Activated T-helper 1 cell treated with anti-CD3 and anti-CD28 coated beads, Interleukin-12 subunit alpha, Interleukin-12 subunit beta, Interleukin-2, Interleukin-4 antibody, amounts not matched to agents 30 ng/mL and 10 ng/mL and 1 ng/mL, durations not matched to agents 14 hours and 24 hours and 36 hours (primary cell): ENCODE measurements at places on chromosomes 7 and 10.

DNA sequence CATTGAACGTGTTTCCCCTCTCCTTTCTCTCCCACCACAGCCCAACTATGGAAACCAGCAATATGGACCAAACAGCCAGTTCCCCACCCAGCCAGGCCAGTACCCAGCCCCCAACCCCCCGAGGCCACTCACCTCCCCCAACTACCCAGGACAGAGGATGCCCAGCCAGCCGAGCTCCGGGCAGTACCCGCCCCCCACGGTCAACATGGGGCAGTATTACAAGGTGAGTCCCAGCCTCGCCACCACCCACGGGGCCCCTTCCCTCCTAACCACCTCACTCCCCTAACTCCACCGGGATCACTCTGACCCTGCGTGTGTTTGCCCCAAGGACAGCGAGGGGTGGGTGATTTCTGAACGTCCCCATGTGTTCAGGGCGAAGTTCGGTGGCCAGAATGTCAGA is 50.8 kb upstream of the PPIF start:
- peaks cover 59% of the 10 kb centered on the region for H3K36me3 ChIP-seq
- no peak overlapping the region for H3K27ac ChIP-seq
- no peak overlapping the region for H3K4me3 ChIP-seq
- no peak for DNase-seq
- no peaks in the 10 kb centered on the region for H3K27me3 ChIP-seq
- peaks cover 49% of the 10 kb centered on the region for H3K4me1 ChIP-seq

DNA sequence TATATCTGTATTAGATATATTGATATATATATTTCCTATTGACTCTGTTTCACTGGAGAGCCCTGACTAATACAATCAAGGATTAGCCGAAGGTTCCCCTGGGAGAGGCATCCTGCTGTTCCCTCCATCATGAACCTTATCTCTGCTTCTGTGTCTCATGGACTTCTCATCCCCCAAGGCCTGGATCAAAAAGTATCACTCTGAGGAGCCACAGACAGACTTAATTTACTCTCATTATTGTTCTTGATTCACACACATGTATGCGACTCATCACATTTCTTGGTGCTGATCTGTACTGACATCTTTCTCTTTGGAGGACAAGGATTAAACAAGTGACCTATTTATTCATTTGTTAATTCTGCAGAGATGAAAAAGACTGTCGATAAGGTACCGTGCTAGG is 550.2 kb downstream of the KCNMA1 start:
- H3K36me3 ChIP-seq, result no peaks in the 10 kb centered on the region
- no peak overlapping the region for H3K27ac ChIP-seq
- no peak overlapping the region for H3K4me3 ChIP-seq

DNA sequence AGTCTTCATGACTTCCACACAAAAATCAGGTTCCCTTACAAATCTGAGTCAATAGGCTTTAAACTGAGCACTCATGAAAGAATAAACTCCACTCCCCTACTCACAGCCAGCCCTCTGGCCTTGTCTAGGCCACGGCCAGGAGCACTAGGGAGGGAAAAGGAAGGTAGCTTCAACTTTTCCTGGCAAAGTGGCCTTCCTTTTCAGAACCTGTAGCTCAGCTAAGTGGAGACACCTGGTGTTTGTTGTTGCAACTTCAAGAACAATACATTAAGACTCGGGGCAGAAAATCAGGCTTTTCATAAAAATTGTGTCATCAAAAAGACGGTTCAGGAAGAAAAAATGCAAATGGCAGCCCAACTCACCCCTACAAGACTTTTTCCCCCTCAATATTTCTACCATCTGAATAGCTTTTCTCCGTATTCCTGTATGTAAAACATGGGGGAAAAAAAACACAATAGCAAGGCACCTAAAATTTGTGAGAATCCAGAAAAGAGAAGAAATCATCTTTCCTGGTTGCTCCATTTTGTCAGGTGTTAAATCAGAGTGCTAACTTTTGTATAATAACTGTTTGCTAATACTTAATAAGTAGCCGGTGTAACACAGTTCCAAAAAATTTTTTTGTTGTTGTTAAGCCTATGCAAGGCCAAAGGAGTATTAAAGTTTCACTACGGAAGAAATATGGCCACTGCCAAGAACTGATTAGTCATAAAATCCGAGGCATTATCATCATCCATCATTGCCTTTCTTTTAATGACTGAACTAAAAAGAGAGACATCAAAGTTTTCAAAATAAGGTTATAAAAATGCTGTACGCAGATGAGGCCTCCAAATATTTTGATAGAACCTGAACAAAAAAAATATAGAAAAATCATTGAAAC is 66.2 kb upstream of the ARID5B start:
- DNase-seq, result no peak
- no peak overlapping the region for H3K4me3 ChIP-seq
- H3K4me1 ChIP-seq, result peaks cover 13% of the 10 kb centered on the region
- H3K27ac ChIP-seq, result no peak overlapping the region
- H3K27me3 ChIP-seq, result no peaks in the 10 kb centered on the region

- peaks cover 63% of the 10 kb centered on the region for H3K27me3 ChIP-seq
- H3K4me3 ChIP-seq, result peak overlapping the region; percentile 30
- peaks cover 5% of the 10 kb centered on the region for H3K36me3 ChIP-seq
- DNase-seq, result no peak
Measured at GRCh38 chr7:43111630-43112458, 603 bp upstream of the HECW1 start.

GRCh38 chr10:122152544-122152943 is 118.6 kb upstream of the BTBD16 start:
- H3K27me3 ChIP-seq, result peaks cover 5% of the 10 kb centered on the region
- H3K27ac ChIP-seq, result no peak overlapping the region
- H3K4me3 ChIP-seq, result no peak overlapping the region
- H3K36me3 ChIP-seq, result no peaks in the 10 kb centered on the region
- no peaks in the 10 kb centered on the region for H3K4me1 ChIP-seq
- DNase-seq, result no peak

GRCh38 chr7:158976468-158976848 is 120.1 kb downstream of the DYNC2I1 start:
- H3K27ac ChIP-seq, result peak overlapping the region; percentile 89
- no peak for DNase-seq
- peaks cover 2% of the 10 kb centered on the region for H3K36me3 ChIP-seq
- H3K27me3 ChIP-seq, result no peaks in the 10 kb centered on the region

DNA sequence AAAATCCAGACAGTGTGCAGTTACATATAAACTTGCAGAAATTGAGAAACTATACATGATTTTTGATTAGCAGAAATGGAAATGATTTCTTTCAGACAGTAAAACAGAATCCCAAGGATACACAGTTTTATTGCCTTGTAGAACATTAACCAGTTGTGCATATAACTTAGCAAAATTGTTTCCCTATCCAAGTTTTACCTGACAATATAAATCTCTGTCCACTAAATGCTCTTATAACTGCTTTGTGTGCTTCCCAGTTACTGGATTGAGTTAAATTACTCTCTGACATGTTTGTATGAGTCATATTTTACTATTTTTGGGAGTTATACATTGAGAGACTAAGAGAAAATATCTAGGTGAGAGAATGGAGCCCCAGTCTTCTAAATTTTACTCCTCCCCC is 563.4 kb downstream of the SH2D4B start:
- no peak for DNase-seq
- no peak overlapping the region for H3K4me3 ChIP-seq
- H3K27ac ChIP-seq, result no peak overlapping the region

- no peak overlapping the region for H3K4me3 ChIP-seq
- no peaks in the 10 kb centered on the region for H3K36me3 ChIP-seq
- no peaks in the 10 kb centered on the region for H3K4me1 ChIP-seq
Measured at GRCh38 chr7:42617806-42618457, 293.9 kb downstream of the C7orf25 start.

GRCh38 chr10:63591600-63592379 is 70.6 kb downstream of the REEP3 start:
- no peak for DNase-seq
- H3K4me1 ChIP-seq, result no peaks in the 10 kb centered on the region
- no peak overlapping the region for H3K4me3 ChIP-seq
- H3K27me3 ChIP-seq, result no peaks in the 10 kb centered on the region
- H3K27ac ChIP-seq, result no peak overlapping the region

DNA sequence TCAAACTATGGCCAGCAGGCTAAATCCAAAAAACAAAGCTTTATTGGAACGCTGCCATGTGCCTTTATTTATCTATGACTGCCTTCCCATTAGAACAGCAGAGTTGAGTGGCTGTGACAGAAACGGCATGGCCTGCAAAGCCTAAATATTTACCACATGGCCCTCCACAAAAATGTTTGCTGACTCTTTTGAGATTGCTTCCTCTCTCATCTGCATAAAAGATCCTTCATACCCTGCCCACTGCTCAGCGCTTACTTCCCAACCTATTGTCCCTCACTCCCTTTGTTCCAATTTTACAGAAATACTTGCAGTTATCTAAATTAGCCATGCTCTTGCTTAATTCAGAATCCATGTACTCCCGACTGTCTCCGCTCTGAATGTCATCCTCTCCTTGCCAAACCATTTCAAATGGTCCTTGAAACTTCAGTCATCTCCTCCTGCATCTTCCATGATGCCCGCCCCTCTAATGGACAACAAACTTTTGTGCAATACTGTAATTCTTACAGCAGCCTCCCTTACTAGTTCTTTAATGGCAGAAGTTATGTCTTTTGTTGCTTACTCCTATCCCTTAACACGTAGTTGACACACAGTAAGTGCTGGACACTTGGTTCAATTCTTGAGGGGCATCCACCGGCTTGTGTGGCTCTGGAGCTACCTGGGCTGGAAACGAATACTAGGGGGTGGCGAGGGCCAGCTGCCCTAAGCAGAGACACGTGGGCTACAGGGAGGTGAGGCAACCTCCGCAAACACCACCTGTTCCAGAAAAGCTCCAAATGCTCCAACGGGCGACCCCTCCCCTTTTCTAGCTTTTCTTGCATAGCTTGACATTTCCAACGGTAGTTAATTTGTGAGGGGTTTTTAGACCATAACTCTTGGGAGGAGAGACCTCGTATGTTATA is 832 bp downstream of the XRCC2 start:
- peak overlapping the region; percentile 92 for H3K4me3 ChIP-seq
- H3K4me1 ChIP-seq, result peaks cover 25% of the 10 kb centered on the region
- peaks cover 11% of the 10 kb centered on the region for H3K36me3 ChIP-seq
- DNase-seq, result peak; percentile 12
- no peaks in the 10 kb centered on the region for H3K27me3 ChIP-seq
- peak overlapping the region; percentile 95 for H3K27ac ChIP-seq

GRCh38 chr10:114131094-114131493 is 42.9 kb downstream of the CCDC186 start:
- H3K27ac ChIP-seq, result no peak overlapping the region
- H3K27me3 ChIP-seq, result no peaks in the 10 kb centered on the region
- H3K4me1 ChIP-seq, result no peaks in the 10 kb centered on the region
- peaks cover 44% of the 10 kb centered on the region for H3K36me3 ChIP-seq

GRCh38 chr7:20521243-20521642 is 94.2 kb upstream of the ABCB5 start:
- no peaks in the 10 kb centered on the region for H3K4me1 ChIP-seq
- DNase-seq, result no peak
- H3K27ac ChIP-seq, result no peak overlapping the region
- H3K27me3 ChIP-seq, result no peaks in the 10 kb centered on the region
- no peak overlapping the region for H3K4me3 ChIP-seq
- no peaks in the 10 kb centered on the region for H3K36me3 ChIP-seq

DNA sequence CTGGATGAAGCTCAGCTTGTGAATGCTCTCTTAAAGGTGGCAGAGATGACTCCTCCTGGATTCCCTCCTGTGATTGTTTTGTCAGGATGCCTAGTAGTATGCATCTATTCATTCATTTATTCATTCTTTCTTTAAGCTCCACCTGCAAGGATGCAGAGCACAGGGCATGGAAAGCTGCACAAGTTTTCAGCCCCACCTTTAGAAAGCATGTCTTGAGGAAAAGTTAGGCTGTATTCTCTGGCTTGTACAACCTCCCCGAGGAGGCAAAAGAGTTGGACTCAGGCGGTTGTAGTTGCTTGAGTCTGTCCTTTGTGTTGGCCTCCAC is 22.4 kb downstream of the ARID5B start:
- H3K4me3 ChIP-seq, result no peak overlapping the region
- DNase-seq, result no peak
- no peak overlapping the region for H3K27ac ChIP-seq
- peaks cover 74% of the 10 kb centered on the region for H3K36me3 ChIP-seq

DNA sequence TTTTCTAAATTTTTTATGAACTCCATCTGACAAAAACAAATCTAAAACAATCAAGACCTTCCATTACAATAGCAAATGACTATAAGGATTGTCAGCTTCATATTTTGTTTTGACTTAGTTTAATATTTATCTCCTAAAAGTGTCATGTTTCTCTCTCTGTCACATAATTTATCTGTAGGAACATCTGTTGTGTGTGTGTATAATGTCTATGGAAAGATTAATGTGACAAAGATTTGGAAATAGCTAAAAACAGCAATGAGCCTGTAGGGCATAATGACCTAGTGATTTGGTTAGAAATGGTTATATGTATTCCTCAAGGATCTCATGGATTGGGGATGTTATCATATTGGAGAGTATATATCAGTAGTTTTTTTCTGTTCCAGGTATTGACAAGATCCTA is 69.6 kb upstream of the MDFIC start:
- H3K4me1 ChIP-seq, result no peaks in the 10 kb centered on the region
- no peak overlapping the region for H3K4me3 ChIP-seq
- H3K27ac ChIP-seq, result no peak overlapping the region
- no peaks in the 10 kb centered on the region for H3K27me3 ChIP-seq
- DNase-seq, result no peak

- H3K4me1 ChIP-seq, result no peaks in the 10 kb centered on the region
- H3K4me3 ChIP-seq, result no peak overlapping the region
- no peak for DNase-seq
- no peak overlapping the region for H3K27ac ChIP-seq
Measured at GRCh38 chr10:117933036-117933435, 113.7 kb downstream of the RAB11FIP2 start.

- no peak within 1 kb of the TSS for H3K27ac ChIP-seq
- H3K27me3 ChIP-seq, result peaks cover 55% of the 10 kb centered on the region
- no peak for DNase-seq
- H3K4me1 ChIP-seq, result peaks cover 7% of the 10 kb centered on the region
Measured at GRCh38 chr10:114404171-114405010, at the start of gene AFAP1L2. AFAP1L2 (minus strand) TSS chr10:114404502; CDS start chr10:114404455, 47 bp downstream.

DNA sequence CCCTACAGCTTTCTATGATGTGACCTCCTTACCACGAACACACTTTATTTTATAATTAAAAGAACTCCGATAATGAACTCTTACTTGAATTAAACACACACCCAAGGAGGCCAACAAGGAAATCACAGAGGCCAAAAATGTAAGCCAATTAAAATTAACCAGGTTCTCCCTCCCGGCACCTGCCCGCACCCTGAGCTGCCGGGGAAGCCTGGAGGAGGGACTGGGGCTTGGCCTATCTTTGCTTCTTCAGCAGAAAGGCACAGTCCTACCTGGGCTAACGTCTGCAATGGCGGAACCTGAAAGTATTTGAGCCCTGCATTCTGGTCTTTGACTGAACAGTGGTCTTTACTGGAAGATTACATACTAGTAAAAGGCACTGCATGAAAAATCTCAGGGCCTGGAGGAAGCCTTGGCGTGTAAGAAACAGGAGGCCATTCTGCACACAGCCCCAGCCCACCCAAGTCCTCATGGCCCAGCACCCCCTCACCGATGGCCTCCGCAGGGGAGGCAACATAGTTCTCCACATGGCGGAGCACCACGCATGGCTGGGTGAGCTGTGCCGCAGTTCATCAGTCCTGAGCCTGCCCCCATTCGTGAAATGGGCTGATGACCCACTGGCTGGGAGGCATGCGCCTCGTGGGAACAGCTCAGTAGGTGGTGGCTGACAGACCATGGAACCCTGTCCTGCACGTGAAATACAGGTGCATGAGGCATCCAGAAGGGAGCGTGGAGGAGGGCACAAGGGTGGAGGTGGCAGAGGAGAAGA is 173.8 kb downstream of the PARD3 start:
- no peaks in the 10 kb centered on the region for H3K36me3 ChIP-seq
- H3K27me3 ChIP-seq, result peaks cover under 1% of the 10 kb centered on the region
- DNase-seq, result no peak

GRCh38 chr10:85791818-85792532 is 574.6 kb downstream of the GRID1 start:
- peaks cover 5% of the 10 kb centered on the region for H3K4me1 ChIP-seq
- no peak overlapping the region for H3K27ac ChIP-seq
- DNase-seq, result no peak
- H3K27me3 ChIP-seq, result no peaks in the 10 kb centered on the region
